ENCODE measurements at places on chromosomes 1 and 21.

DNA sequence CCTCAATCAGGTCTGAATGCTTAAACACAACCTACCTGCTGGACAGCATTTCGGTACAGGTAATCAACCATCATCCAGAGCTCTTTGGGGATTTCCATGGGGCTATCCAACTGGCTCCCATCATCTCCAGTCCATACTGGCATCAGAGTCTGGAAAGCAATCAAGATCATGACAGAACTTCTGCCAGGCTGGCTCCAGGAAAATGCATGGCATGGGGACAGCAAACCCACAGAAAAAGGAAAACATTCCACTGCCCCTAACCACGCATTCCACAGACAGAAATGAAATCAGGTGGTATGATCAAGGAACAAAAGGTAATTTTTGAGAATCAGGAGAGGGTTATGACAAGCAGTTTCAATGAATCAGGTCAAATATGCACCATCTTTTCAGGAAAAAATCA, 9.1 kb upstream of the MTF1 start:
- no peak for DNase-seq

DNA sequence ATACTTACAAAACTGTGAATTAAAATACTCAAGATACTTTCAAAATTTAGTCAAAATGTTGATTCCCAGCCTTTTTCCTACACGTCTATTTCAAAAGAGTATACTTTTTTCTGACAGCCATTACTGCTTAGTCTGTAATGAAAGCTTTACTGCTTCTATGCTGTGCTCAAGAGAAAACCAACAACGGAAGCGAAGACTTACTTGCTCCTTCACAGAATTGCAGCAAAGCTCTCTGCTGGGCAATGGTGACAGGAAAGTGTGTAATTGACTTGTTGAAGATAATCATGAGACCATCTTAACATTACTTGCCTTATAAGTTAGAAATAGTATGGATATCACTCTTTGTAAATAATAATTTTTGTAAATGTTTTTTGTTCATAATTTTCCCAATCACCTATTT, 1.7 kb upstream of the DYNLT5 start:
- DNase-seq, result no peak

GRCh38 chr1:162720996-162721395, 69.5 kb upstream of the HSD17B7 start:
- no peak for DNase-seq

DNA sequence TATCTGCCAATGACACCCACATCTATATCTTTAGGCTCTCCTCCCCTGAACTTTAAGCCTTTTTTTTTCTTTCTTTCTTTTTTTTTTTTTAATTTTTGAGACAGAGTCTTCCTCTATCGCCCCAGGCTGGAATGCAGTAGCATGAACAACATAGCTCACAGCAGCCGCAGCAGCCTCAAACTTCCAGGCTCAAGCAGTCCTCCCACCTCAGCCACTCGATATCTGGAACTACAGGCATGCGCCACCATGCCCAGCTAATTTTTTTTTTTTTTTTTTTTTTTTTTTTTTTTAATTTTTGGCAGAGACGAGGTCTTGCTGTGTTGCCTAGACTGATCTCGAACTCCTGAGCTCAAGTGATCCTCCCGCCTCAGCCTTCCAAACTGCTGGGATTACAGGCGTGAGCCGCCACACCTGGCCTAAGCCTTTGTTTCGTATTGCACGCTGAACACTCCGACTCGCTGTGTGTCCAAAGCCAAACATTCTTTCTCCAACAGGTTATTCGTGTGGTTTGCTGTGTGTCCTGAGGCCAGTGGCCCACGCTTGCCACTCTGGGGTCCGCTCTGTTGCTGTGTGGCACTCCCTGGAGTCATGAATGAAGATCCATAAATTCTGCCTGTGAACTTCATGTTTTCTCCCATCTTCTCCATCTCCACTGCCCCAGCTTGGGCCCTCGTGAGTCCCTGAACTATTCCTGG, 119.4 kb downstream of the CAMTA1 start:
- no peak for DNase-seq

- no peak for DNase-seq
Measured at GRCh38 chr1:197620714-197621163, 154.5 kb downstream of the DENND1B start.

GRCh38 chr1:46554597-46555381, 3.3 kb upstream of the KNCN start:
- no peak for DNase-seq
